NCI-H2171 treated with DMSO at 0.1 percent for 48 hours (cell line): ENCODE measurements at places on chromosomes 1 and 21.

DNA sequence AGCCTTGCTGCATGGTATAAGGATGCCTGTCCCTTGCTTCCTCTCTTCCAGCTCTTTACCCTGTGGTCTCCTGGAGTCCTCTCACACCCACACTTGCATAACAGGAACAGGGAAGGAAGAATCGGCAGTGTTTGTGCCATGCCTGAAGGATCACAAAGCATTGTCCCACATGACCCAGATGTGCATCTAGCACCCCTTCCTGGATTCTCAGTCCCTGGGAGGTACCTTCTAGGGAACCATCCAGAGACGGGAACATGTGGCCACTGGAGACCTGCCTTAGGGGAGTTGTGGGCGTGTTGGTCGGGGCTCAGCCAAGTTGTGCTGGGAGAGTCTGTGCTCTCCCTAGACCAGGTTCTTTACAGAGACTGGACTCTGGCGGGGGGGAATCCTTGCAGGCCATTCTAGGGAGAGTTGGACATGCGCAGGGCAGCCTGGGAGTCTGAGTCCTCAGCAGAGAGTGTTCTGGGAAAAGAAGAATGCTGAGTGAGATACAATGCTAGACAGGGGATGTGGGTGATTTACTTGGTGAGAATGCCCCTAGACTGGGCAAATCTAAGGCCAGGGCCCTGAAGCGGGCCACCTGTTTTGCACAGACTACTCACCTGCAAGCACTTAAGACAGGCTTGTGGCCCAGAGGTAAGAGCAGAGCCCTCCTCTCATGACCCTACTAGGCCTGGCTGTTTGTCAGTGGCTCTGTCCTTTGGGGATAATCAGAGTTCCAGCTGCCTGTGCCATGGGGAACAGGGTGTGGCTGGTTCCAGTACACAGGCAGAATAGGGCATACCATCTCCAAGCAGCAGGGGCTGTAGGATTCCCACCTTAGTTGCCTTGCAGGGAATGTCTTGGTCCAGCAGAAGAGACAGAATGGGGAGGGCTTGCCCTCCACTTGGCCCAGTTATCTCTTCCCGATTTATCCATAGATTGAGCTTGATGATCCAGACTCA, 89.8 kb downstream of the MAN1C1 start:
- peak; percentile 16 for DNase-seq

DNA sequence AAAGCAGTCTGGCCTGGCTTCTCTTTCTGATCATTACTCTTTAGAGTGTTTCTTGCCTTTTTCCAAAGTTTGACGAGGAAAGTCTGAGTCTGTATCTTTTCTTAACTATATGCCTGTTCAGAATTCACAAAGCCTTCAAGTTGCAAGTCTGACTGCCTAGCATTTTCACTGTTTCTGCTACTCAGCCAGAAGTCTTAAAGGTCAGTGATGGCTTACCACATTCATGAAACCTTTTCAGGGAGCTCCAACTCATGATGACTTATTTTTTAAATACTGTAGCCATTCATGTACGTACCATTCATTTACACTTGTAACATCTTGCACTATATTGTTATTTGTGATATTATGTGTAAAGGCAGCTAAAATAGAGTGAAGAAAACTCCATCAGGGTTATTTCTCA, 58.2 kb downstream of the TNFSF4 start:
- DNase-seq: no peak

DNA sequence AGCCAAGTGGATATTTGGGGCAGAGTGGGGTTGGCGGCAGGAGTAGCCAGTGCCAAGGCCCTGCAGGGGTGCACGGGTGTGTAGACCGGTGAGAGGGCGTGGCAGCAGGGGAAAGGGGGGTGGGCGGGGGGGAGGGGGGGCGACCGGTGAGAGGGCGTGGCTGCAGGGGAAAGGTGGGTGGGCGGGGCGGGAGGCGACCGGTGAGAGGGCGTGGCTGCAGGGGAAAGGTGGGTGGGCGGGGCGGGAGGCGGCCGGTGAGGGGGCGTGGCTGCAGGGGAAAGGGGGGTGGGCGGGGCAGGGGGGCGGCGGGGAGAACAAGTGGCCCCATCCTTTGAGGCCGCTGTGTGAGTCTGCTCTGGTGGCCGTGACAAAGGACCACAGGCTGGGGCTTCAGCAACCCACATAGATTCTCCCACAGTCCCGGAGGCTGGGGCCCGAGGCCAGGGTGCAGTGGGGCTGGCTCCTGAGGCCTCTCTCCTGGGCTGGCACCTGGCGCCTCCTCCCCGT, 25.8 kb downstream of the RRP1 start:
- no peak for DNase-seq

DNA sequence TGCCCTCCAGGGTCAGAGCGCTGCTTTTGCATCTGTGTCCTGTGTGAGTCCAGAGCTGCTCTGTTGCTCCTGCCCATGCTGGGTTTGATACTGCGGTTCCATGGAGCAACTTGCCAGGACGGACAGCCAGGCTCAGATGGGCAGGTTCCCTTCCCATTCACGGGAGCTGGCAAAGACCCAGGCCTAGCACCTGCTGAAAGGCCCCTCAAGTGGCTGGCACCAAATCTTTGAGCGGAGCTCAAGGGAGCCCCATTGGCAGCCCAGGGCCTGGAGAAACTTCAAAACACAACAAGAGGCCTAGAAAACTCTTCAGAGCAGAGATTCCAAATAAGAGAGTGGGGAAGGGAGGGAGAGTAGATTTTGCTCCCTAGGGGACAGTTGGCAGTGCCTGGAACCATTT, 97.2 kb downstream of the ACTL8 start:
- no peak for DNase-seq

DNA sequence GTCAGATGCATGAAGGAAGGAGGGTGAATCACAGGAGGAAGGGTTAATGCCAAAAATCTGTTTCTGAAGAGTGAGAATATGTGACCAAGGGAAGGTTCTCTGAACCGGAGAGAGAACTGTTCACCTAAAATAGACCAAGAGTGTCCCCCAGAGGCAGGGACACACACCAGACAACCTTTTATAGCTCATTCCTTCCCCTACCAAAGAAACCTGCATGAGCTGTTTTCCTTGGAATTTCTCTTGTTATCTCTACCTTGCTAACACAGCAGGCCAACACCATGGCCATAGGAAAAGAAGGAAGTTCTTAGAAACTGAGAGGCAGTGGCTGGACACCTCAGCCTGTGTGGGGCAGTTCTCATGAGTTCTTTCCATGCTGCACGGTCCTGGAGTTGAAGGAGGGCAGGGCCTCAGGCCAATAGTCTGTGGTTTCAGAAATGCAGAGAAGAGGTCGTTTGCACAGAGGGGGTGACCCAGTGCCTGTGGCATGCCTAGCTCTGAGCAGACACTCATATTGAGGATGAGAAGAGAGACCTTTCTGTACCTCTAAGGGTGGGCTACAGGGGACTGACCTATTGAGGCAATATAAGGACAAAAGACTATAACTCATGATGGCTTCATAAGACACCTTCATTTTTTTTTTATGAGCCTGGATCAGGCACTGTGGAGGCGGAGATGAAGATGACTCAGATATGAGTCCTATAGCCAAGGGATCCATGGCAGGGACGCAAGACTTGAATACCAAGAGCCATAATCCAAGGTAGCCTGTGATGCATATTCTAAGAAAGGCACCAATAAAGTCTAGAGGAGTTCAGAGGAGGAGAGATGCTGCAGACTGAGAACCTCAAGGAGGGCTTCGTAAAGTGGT, 39.4 kb downstream of the IGFN1 start:
- DNase-seq: no peak

GRCh38 chr21:40143822-40144525, 276.7 kb downstream of the PCP4 start:
- peak; percentile 61 for DNase-seq

DNA sequence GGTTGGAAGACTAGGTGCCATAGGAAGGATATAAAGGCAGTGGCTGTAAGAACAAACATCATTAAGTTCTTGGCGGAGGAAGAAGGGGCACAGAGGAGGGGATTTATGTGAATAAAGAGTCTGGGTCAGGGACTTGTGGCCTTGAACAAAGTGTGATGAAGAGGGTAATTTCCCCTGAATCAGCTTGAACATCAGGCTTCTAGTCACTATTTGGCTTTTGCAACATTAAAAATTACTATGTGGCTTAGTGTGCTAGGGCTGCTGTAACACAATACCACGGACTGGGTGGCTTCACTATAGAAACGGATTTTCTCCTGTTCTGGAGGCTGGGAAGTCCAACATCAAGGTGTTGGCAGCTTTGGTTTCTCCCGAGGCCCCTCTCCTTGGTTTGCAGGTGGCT, 70.5 kb upstream of the CNIH3 start:
- no peak for DNase-seq

DNA sequence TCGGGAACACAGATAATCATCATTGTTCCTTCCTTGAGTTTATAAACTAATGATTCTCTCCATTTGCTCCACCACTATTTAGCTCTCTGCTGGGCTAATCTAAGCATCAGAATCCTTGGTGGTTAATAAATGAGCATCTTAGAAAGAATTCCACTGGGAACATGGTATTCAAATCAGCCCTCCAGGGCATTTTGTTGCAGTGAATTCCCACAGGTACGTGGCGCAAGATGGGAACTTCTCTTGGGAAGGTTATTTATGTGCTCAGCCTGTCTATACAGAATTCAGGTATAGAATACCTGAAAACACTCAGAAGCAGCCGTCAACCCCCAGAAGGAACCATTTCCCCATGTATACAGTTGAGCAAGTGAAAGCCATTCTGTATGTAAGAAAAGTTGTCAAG, 131.5 kb downstream of the NTNG1 start:
- DNase-seq: no peak

GRCh38 chr1:193372553-193372952, 186.1 kb upstream of the B3GALT2 start:
- DNase-seq: peak; percentile 73

DNA sequence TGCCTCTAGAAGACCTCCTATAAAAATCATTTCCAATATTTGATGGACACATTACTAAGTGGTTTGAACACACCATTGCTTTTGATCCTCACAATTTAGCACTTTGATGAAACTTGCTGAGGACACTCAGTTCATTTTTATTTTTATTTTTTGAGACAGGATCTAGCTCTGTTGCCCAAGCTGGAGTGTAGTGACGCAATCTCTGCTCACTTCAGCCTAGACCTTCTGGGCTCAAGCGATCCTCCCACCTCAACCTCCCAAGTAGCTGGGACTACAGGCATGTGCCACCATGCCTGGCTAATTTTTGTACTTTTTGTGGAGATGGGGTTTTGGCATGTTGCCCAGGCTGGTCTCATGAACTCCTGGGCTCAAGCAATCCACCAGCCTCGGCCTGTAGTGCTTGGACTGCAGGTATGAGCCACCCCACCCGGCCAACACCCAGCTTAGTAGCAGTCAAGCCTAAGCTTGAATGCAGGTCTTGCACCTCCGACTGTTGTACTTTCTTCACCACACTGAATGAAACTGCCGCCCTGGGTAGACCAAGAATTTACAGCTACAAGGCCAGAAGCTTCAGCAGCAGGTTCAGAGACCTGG, 24.8 kb upstream of the ATP2B4 start:
- DNase-seq: no peak

GRCh38 chr1:27361044-27361402, 5.7 kb downstream of the MAP3K6 start:
- no peak for DNase-seq

GRCh38 chr1:31977385-31978131, 36.1 kb upstream of the KHDRBS1 start:
- DNase-seq: no peak

DNA sequence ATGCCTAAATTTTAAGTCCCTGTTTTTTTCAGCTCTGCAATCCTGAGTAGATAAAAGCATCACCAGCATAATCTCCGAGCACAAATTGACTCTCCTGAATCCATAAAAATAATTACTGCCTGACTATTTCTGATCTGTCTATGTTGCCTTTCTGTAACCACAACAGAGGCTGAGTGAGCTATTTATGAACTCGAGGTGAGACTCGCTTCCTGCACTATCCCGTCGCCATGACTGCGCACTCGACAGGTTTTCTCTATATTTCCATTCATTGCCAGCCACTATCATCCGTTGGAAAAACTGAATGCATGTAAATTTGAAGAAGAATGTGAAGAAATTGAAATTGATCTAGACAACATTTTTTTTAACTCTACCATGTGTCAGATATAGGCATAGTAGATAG, 897.2 kb downstream of the ADGRL2 start:
- DNase-seq: no peak

DNA sequence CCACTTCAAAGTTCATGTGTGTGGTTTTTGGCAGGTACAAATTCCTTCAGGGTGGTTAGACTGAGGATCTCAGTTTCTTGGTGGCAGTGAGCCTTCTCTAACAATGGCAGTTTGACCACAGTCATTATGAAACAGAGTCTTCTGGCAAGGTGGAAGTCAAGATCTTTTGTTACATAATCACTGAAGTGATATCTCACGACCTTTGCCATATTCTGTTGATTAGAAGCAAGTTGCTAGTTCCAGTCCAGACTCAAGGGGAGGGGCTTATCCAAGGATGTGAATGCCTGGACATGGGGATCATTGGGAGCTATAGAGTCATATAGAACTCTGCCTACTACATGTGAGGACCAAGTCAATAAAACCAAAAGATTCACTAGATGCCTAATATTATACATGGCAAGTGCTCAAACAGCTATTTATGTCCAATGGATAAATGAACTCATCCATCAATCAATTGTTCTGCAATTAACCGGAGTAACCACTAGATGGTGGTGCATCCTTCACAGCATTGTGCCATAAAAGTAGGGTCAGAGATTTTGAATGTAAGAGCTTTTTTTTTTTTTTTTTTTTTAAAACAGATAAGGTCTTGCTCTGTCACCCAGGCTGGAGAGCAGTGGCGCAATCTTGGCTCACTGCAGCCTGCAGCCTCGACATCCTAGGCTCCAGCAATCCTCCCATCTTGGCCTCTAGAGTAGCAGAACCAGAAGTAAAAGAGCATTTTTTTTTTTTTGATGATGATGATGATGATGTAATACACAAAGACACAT, 131.9 kb downstream of the CRB1 start:
- DNase-seq: peak; percentile 54

DNA sequence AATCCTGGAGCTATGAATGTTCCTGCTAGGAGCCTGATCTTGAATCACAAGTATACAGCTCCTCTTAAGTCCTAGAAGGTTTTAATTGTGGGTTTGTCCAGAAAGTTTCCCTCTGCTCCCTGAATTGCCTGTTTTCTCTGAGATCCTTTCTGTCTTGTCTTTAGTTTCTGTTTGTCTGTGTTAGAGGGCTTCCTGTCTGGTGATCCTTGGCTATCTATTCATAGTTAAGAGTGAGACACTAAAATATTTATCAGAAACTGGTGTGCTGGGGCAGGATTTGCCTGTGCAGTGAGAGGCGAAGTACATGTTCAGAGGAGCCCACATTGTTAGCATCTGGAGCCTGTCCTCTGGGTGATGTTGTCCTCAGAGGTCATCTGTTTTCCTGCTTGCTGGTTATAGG, 45.4 kb downstream of the ETS2 start:
- no peak for DNase-seq

- no peak for DNase-seq
Observed at GRCh38 chr1:157368363-157368762, 184.0 kb downstream of the FCRL5 start.
